ENCODE measurements at places on chromosomes 7 and 10.

DNA sequence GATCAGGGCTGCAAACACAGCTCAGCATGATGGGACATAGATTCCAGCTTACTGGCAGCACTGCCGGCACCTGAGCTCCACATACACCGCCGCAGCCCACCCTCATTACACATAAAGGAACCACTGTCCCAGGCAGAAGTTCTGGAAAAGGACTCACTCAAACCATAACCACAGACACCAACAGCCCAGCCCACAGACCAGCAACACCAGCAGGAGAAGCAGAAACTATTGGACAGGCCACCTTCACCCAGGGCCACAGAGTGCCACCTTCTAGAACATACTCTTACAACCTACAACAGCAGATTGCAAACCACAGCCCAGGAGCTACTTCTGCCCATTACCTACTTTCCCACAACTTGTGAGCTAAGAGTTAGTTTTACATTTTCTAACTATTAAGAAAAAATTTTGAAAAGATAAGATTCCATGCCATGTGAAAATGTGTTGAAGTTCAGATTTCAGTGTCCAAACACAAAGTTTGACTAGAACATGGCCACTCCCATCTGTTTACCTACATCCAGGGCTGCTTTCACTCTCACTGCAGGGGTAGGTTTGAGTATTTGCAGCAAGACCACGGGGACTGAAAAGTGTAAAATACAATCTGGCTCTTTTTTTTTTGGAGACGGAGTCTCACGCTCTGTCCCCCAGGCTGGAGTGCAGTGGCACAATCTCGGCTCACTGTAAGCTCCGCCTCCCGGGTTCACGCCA lies 153.0 kb downstream of the TNS3 start:
- DNase-seq, result no peak

- no peak for DNase-seq
These were observed 138.3 kb downstream of the SKAP2 start for GRCh38 chr7:26726051-26726450.

DNA sequence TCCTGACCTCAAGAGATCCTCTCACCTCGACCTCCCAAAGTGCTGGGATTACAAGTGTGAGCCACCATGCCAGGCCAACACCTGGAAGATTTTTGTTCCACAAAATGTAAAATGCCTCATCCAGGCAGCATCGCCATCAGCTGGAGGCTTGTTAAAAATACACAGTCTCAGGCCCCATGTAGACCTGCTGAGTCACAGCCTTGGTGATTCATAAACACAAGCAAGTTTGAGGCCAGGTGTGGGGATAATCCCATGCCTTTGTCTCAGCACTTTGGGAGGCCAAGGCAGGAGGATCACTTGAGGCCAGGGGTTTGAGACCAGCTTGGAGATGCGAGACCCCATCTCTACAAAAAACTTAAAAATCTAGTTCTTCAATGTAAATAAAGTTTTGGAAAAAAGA lies 49.1 kb upstream of the FOXK1 start:
- DNase-seq, result no peak

- DNase-seq, result no peak
These were observed 24.8 kb upstream of the SHH start for GRCh38 chr7:155837126-155837479.

GRCh38 chr7:53422291-53422690 lies 386.9 kb downstream of the POM121L12 start:
- DNase-seq, result no peak

- DNase-seq, result no peak
These were observed 4.1 kb downstream of the FRMD4A start for GRCh38 chr10:14326581-14326980.

- no peak for DNase-seq
These were observed 519 bp downstream of the PITRM1 start for GRCh38 chr10:3172081-3172445.

DNA sequence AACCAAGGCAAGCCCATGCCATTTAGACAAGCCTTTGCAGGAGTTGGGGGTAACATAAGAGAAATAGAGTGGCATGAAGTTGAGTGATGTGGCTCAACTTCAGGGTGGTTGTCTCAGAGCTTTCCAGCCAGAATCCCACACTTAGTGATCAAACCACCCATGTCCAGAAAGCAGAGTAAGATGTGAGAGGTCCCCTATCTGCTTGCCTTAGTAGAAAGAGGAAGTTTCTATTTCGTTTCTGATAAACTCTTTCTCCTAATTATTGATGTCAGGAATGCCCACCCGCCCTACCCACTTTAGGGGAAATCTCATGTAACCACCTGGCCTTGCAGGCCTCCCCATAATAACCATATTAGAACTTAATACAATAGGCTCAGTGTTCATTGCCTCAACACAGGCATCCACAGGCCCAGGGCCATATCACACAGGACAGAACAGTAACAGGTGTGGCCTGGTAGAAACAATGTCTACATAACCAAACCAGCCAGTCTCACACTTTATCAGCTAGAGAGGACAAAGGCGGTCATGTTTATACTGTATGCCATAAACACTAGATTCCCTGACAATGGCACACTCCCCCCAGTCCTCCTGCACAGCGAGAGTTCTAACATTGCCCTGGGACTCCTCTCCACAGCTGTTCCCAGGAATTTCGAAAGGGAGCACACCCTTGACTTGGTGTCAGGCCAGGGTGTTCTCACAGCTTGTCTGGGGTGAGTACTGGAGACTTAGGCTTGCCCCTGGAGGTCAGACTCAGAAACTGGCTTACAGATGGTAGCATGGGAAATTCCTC lies 364.4 kb downstream of the CXCL12 start:
- no peak for DNase-seq

DNA sequence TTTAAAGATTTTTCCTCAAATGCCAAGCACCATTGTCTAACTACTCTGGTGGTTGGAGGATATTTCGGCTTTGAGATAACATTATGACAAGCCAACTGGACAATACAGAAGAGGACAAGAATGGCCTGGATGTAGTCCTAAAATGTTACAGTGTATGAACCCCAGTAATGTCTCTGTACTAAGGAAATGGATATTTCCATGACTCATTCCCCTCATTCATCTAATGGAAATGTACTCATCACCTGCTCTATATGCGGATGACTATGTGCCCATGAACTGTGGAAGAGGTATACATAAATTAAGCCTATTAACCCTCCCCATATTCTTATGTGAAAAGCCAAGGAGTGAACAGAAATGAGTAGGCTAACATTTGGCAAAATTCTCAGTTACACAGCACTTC lies 207.9 kb downstream of the CACNA2D1 start:
- DNase-seq, result no peak

- DNase-seq, result no peak
These were observed 1.3 kb downstream of the LFNG start for GRCh38 chr7:2520761-2521290.

GRCh38 chr10:125141150-125141859 lies 19.1 kb downstream of the CTBP2 start:
- DNase-seq, result no peak

DNA sequence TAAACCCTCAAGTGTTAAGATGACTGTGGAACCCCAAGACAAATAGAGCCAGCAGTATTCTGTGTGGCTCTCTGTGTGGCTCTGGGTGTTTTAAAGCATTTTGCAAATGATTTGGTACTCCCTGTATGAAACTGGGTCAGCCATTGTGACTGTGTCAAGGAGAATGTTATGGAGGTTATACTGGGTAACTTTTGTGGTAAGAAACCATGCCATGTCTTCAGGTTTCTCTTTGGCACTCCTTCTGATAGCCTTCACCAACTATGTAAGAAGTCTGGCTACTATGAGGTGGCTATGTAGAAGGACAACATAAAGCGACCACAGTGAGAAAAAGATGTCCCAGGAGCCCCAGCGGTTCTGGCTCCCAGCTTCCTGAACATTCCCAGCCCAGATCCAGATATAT lies 226.6 kb upstream of the RHOBTB1 start:
- no peak for DNase-seq

GRCh38 chr7:158138329-158138597 lies 449.4 kb downstream of the PTPRN2 start:
- no peak for DNase-seq

GRCh38 chr10:10223131-10223530 lies 794.5 kb upstream of the CELF2 start:
- DNase-seq, result no peak

GRCh38 chr10:99457813-99458212 lies 27.4 kb upstream of the GOT1 start:
- no peak for DNase-seq

GRCh38 chr7:144513334-144513733 lies 109.8 kb upstream of the NOBOX start:
- no peak for DNase-seq

DNA sequence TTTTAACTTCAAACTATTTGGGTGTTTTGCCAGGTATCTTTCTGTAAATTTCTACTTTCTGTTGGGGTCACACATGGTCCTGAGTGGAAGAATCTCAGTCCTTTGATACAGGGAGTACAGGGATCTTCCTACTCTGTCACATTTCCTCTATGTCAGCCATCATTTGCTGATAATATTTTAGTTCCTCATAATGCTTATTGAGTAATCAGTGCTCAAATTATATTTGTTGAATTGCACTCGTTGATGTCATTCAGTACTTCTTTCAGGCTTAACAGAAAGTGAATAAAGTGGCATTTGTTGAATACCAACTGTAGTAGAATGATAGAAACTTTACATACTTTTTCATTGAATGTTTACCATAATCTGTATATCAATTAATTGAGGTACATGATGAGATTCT lies 31.9 kb downstream of the WDR11 start:
- no peak for DNase-seq

DNA sequence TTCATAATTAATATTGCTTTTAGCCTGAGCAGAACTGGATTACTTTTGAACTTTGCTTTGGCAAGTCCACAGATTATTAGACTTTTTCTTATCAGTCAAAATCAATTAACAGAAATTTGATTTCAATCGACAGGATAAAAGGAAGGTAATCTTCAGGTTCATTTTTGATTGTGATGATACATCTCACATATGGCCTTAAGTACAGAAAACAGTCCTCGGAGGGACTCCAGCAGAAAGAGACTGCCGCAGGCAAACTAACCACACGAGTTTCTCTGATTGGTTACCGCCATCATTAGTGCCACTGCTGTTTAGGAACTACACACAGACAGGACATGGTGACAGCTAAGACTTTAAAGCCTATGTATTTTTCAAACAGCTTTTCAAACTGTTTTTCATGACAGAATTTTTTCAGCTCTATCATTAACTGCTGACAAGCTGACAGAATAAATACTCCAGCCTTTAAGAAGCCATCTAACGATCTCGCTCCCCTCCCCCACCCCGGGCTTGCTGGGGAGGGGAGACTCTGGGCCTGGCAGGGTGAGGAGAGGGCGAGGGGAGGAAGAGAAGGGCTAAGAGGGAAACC lies 668.2 kb downstream of the KCNMA1 start:
- DNase-seq, result no peak

GRCh38 chr10:450463-450862 lies 239.0 kb downstream of the DIP2C start:
- no peak for DNase-seq

DNA sequence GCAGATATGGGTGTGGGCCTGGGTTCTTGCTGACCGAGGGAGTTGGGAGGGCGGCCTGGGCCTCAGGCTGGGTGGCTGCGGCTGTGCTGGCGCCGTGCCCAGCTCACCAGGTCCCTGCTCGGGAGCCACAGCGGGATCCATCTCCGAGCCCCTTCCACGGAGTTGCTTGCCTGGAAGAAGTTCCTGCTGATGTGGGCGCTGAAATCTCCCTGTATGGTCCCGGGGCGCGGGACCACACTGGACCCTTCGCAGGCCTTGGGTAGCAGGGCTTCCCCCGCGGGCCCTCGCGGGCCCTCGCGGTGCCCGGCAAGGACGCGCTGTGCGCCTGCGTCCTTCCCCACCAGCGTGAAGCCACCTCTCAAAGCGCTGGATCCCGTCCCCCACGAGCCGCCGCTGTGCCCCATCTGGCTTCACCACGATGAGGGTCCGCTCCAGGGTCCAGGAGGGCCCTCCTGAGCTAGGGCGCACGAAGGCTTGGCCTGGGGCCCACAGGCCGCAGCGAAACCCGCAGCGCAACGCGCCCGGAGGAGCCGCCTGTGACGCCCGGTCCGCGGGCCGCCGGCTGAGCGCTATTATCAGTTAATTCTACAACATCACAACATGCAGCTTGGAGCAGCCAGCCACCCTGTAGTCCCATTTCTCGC lies 31.5 kb downstream of the RAB19 start:
- no peak for DNase-seq

- no peak for DNase-seq
These were observed 146.7 kb upstream of the NRP1 start for GRCh38 chr10:33481184-33481583.

DNA sequence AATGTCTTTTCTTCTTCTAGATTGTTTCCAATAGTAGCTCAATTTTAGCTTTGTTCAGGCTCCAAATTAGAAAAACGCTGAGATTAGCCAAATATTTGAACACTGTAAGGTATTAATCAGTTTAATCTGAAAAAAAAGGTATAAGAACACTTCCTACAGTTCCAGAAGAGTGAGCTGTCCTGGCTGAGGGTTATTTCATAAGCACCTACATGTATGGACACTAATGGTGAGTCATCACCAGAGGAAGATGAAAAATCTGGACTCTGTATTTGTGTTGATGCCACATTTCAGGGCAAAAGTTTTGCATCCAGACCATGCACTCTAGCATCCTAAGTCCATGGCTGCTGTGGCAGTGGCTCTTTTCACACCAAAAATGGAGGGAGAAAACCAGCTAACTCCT lies 189.5 kb downstream of the ANKRD30A start:
- no peak for DNase-seq

DNA sequence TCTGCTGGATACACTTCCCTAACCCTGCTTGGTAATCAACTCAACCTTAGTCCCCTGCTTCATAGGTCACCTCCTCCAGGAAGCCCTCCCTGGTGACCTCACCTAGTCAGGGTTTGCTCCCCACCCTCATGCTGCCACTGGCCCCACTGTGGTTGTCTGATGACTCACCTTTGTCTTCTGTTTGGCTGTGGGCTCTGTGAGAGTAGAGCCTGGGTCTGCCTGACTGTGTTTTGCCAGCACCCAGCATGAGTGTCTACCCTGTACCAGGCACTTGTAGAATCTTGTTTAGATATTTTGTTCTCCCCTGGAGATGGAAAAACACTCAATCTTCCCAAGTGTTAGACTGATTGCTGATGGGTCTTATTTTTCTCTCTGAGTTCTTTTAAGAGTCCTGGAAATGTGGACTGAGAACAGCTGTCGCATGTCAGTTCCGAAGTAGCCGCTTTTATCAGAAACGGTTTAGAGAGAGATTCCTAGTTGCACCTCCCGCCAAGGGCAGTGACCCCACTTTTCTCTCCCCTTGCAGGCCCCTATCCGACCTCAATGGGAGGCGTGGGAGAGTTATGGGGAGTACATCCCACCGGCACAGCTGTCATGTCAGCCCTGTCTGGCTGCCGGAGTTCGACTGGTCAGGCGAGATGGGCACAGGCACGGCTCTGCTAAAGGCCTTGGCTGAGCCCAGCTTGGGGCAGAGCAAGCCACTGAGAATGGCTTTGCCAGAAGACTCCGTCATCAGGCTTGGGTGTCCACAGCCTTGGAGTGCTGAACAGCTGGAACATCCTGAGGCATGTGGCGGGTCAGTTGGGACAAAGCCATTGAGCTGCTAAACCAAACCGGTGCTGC lies 134.3 kb downstream of the GRK5 start:
- DNase-seq, result no peak

Data from T-helper 22 cell (primary cell).